ENCODE measurements at places on chromosomes 3 and 15.

- no peak for DNase-seq
Measured at GRCh38 chr3:100440895-100441294, 39.6 kb downstream of the LNP1 start.

- no peak for DNase-seq
Measured at GRCh38 chr15:75430259-75430658, 21.2 kb downstream of the SIN3A start.

DNA sequence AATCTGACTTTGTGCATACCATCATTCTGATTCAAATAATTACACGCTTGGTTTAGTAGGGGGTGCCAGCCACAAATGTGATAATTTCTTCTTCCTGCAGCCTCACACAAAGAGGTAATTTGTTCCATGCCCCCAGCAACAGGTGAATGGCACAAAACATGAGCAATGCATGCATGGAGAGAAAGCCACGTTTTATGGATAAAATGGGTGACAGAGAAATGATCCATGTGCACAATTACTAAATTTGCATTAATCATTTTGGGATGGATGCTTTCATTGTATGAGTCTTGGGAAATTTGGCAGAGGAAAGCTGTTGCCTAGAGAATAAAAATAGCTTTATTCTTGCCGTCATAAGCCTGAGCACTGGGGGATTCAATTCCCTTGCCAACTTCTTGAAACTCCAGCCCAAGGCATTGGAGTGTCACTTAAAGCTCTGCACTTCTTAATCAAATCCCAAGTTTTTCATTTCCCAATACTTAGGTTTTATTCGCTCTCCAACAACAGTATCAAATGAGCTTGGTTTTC is 411.6 kb downstream of the GBE1 start:
- no peak for DNase-seq

GRCh38 chr3:25854214-25854613 is 64.3 kb downstream of the OXSM start:
- DNase-seq, result no peak

- no peak for DNase-seq
Measured at GRCh38 chr3:28117598-28117997, 123.8 kb upstream of the CMC1 start.

DNA sequence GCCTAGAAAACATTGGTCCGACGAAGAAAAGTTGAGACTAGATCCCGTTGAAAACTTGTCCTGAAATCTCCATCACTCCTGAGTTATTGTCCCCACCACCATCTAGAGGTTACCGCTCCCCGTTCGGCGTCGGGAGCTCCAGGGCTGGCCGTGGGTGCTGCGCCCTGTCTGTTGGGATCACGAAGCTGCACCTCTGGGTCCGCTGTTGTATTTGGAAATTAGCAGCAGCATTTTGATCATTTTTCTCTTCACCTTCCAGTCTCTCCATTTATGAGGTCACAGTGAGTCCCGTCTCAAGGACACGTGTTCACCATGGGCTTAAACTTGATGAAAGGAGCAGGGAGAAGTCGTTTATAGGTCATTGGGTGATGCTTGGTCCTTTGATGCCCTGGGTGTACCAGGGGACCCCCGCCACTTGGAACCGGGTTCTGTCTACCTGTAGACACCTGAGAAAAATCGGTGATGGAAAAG is 565 bp downstream of the MANF start:
- DNase-seq, result no peak

GRCh38 chr3:193731656-193732055 is 138.6 kb downstream of the OPA1 start:
- no peak for DNase-seq

DNA sequence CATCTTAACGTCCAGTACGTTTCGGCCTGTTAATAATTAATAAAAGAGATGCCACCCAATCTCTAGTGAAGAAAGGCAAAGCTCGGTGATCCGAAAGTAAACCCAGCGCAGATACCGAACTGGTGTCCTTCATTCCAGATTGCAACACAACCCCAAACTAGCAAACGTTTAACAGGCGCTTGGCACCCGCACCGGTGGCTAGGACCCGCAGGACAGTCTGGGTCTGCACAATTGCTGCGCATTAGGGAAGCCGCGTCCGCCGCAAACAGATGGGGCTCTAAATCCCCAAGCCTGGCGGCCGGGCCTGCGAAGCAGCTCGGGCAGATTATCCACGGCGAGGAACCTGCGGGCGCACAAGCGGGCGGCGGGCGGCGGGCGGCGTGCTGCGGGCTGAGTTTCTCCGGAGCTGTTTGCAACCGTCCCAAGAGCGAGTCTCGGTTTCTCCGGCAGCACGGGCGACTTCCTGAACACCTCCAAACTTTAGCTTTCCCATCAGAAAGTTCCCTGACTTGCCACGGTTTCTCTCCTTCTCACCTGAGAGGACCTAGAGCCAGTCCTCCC is 112.1 kb upstream of the ICE2 start:
- DNase-seq, result no peak

DNA sequence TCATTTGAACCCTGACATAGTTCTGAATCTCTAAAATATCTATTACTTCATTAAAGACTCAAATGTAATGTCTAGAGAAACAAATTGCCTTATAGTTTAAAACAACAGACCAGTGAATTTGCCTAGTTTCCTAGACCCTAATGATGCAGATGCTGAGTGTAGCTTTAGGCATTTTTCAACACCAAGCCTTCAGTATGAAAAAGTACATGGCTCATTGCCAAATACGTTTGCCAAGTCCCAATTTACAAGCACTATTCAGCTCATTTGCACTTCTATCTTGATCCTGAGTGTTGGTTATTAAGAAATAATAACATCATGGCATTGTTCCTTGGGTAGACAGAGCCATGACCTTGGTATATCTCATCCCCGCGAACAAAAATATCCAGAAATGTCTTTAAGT is 46.8 kb downstream of the EOMES start:
- DNase-seq, result no peak

GRCh38 chr3:37741644-37742043 is 120.0 kb upstream of the CTDSPL start:
- no peak for DNase-seq

DNA sequence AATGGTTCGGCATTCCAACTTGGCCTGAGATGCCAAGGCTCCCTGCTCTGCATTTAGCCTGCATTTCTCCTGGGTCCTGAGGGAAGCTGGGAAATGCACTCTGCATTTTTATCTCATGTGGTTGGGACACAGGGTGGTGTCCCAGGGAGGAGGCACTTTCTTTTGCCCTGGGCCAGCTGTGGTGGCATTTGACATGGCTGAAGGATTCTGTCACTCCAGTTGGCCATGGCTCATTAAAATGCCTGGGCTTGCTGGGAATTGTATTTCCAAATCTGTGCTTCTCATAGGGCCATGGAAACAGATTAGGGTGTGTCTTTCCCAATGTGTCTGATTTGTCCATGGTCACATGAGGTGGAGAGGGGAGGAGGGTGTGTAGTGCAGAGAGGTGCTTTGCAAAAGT is 128.3 kb upstream of the RGMA start:
- DNase-seq, result no peak

DNA sequence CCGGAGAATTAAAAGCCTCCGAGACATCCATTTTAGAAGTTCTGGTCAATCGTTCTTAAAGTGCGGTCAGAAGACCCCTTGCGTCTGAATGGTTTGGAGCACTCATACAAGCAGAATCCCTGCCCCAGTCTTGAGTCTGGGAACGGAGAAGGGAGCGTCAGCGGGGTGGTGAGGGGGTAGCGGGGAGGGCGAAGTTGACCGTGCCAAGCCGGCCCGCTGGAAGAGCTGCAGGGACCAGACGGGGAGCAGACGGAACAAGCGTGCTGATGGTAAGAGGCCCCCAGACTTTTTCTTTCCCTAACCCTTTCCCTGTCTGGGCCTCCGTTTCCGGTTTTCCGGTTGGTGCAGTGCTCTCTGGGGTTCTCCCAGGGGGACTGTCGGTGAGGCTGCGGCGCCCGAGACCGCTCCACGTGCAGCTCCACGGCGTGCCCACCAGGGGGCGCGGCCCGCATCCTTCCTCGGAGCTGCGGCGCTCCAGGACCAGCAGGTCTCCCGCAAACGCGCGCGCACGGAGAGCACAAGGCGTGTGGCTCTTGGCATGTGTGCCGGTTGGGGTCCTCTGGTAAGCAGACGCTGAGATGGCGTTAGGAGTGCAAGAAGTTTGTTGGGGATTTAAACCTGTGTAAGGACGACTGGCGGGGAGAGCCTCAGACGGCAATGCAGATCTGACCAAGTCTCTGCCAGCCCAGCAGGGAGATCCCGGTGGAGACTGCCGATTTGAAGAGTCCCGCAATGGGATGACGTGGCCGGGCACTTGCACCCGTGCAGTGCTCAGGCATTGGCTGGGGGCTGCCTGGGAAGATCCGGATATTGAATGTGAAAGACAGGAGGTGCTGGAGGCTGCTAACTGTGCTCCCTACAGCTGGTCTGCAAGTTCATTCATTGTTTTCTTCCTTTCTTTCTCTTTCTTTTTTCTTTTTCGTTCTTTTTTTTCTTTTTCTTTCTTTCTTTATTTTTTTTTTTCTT is 19.2 kb upstream of the CORO2B start:
- DNase-seq, result no peak

DNA sequence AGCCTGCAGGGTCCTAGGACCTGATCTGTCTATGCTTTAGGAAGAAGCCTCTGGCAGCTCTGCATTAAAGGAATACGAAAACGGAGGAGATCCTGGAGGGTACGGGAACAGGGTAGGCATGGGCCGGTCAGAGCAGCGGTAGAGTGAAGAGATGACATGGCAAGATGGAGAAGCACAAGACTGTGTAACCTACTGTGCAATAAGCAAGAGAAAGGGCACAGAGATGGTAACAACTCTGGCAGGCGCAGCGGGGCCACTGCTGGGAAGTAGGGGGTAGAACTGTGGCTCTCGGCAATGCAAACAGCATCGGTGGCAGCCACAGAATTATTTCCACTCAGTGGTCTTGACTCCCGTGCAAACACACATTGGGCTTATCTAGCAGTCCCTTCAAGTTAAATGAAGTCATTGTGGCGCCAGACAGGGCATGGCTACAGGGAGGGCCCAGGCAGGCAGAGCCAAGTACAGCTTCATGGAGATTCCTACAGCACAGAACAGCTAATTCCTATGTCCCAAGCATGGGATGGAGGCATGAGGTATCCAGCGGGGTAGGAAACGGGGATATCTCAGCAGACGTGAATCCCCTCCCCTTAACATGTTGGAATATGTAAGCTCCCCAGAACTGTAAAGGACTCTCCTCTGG is 28.8 kb downstream of the WHAMM start:
- no peak for DNase-seq

GRCh38 chr15:96858694-96859093 is 528.2 kb downstream of the NR2F2 start:
- no peak for DNase-seq

DNA sequence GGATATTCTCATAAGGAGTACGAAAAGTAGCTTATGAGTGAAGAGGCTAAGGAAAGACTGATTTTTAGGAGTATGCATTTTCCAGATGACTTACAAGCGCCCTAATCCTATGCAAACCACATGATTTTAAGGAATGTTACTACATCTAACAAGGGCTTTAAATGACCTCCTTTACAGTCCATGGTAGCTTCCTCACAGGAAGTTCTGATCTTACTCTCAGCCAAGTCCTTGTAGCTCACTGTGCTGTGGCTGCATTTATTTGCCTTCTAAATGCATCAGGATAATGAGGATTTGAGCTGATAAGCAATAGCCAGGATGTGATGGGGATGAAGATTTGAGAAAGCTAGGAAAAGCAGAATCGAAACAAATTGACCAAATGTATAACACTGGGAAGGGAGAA is 896.0 kb downstream of the MCTP2 start:
- no peak for DNase-seq

- DNase-seq, result no peak
Measured at GRCh38 chr3:128170866-128171516, 17.7 kb downstream of the EEFSEC start.

GRCh38 chr3:39721076-39721475 is 88.3 kb upstream of the MYRIP start:
- no peak for DNase-seq

DNA sequence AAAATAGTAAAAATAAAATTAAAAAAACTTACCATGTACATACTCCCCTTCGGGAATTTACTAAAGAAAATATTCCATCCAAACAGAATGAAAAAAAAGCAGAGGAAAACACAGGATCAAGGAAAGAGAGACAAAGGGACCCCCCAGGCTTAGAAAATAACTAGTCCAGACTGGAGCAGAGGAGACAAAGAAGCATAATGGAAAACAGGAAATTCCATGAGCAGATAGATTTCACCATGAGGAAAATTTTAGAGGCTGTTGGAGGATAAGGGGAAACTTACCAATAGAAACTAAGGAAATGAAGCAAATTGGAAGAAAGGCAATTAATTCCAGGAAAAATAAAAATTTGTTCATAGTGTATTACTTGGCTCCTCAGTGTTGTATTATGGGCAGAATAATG is 36.7 kb downstream of the SLC27A2 start:
- DNase-seq, result no peak

DNA sequence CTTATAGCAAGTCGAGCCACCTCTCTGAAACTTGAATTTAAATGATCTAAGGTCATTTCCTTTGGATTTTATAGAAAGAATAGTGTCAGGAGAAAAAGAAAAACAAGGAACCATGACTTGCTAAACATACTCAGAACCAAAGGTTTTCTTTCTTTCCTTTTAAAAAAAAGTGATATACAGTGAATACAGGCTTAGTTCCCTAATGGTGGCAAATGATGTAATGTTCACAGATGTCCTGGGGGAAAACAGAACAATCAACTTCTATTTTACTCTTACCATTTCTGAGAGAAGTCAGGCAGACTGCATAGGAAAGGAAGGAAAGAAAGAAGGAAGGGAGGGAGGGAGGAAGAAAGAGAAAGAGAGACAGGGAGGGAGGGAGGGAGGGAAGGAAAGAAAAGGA is 56.5 kb downstream of the ST6GAL1 start:
- no peak for DNase-seq

DNA sequence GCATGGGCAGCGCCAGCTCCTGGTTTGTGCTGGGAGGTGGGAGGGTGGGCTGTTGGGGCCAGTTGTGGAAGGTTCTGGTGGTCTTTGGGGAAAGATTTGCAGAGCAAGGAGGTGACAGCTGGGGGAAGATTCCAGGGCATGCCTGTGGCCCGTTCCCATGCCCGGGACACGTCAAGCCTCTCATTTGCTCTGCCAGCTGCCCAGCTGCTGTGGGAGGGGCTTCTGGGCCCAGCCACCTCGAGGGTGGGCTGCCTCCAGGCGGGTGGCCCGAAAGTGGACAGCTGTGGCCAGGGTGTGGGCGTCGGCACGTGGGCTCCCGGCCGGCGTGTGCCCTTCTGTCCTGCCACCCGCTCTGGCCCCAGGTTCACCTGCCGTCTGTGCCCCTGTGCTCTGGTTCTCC is 17.2 kb downstream of the PLXNA1 start:
- no peak for DNase-seq
